ENCODE measurements at places on chromosomes 6 and 20. TPM values are rescaled to one million over a fixed set of nuclear protein-coding genes. Genes with fewer than 3 reads are reported as not detected.

TUBB2B gene
- polyA plus RNA-seq = 8.1 TPM

MYB gene
- polyA plus RNA-seq = 3.1 TPM

DST gene
- 369 TPM for polyA plus RNA-seq

SAMD10 gene
- 5.9 TPM for polyA plus RNA-seq

SLC24A3 gene
- 5.9 TPM for polyA plus RNA-seq

All from right lung (tissue), 10 donors.